ENCODE measurements at places on chromosomes 12 and 14.

GRCh38 chr12:16136219-16136988, 141.1 kb downstream of the SLC15A5 start:
- no peak for DNase-seq

DNA sequence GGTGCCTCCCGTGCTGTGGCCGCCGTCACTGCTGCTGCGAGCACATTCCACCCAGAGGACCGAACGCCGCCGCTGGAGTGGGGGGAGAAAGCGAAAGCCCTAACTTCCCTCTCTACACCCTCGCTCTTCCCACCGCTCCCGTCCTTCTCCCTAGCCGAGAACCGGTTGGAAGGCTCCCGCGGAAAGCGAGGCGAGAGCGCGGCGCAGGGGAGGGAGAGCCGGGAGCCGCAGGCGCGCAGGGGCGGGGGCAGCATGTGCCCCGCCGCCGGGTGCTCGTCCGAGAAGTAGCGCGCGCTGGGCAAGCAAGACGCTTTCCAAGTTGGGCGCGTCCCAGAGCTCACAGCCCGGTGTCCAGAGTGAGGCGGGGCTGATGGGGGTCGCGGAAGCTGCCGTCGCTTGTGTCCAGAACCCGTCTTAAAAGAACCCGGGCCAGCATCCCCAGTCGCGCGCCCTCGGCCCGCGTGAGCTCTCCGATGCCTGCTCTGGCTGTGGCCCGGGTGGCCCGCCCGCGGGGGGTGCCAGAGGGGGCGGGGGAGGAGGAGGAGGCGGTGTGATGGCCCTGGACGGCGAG, at the start of gene TRHDE:
Gene TRHDE (plus strand): TSS at position 280 of the 571 bp plus-strand sequence. CDS start 274 bp downstream, at position 554.
- no peak for DNase-seq

- DNase-seq = peak; percentile 81
Observed at GRCh38 chr12:119412811-119413794, 78.6 kb downstream of the CCDC60 start.

DNA sequence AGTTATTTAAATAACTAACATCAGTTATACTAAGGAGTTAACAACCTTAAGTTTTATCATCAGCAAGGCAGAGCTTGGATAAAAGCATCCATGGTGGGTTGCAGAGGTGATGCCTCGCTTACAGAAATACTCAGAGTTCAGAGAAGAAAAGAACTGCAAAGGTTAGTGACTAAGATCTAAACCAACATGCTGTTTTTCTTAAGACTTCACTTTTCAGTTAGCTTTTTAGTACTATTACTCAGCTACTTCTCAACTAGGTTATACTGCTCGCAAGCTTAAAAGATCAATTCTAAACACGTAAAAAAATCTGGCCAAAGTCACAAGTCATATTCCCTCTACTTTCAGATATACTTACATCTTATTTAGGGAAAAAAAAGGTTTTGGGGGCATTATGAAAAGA, 2.8 kb downstream of the PPP1CC start:
- no peak for DNase-seq

DNA sequence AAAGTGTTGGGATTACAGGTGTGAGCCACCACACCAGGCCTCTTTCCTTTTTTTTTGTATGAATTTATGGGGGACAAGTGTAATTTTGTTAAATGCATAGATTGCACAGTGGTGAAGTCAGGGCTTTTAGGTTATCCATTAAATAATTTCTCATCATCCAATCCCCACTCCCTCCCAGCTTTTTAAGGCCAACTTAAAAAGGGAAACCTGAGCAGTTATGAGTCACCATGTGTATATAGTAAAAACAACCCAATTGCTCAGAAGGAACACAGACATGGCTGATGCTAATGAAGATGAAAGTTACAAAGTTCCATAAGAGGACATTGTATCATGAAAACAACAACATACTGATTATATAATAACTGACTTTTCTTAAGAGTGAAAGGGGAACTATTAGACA, 25.6 kb upstream of the ARID2 start:
- no peak for DNase-seq

GRCh38 chr12:26830783-26831551, 2.0 kb downstream of the ITPR2 start:
- DNase-seq = peak; percentile 22

DNA sequence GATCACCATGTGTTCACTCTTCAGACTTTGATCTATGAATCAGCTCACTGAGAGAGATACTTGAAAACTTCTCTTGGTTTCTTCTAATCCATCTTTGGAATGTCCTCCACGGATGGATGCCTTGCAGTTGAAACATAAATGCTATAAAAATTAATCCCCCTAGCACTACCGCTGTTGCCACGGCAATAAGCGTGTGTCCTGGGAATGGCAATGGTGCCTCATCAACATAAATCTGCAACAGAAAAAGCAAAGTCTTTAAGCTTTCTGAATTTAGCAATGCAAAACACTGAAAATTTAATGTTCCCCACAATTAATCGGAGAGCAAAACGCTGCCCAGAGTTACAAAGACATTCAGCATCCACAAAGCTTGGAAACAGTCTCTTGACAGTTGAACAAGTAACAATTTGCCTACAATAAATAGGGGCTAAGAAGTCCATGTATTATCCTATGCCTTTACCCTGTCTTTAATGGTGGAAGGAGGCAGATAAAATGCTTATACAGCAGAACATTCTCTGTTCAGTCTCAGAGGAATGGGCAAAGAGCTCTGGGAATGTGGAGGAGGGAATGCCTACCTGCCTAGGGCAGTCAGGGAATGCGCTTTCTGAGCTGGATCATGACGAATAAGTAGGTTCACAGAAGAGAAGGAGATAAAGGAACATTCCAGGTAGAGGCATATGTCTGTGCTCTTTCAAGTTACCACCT, 70.9 kb upstream of the PPP4R3A start:
- DNase-seq = no peak

GRCh38 chr14:79721399-79722084, 489.8 kb downstream of the DIO2 start:
- DNase-seq = no peak

DNA sequence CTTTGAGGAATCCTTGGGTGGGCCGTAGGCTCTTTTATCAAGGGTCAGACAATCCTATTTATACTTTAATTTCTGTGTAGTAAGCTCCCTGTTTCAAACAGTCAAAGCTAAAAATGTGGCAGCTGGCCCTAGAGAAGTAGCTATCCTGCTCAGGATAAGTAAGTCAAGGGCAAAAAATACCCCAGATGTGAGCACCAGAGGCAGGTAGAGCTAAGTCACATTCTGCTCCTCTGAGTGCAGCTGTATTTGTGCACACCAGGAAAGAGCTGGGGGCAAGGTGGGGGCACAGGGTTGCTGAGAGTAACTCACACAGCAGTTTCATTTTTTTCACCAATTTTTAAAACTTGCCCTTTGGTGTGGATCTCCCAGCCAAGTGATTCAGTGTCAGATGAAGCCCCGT, 5.3 kb downstream of the ETV6 start:
- DNase-seq = no peak

GRCh38 chr12:31582155-31582554, 8.8 kb downstream of the DENND5B start:
- no peak for DNase-seq

DNA sequence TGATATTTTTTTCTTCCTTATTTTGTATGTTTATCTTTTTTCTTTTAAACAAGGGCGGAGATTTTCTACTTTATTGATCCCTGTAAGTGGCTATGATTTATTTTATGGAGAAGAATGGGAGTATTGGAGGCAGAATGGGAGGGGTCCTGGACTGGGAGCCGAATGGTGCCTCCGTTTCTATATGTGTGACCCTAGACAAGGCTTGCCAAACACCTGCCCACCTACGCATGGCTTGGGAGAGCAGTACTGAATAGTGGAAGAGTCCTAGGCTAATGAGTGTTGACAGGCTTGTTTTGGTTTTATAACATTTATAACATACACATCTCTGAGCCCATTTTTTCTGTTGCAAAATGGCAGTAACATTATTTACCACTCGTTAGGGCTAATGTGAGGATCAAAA, 29.0 kb downstream of the STK38L start:
- DNase-seq = no peak

- DNase-seq = peak; percentile 72
Observed at GRCh38 chr14:23071244-23071920, 14.1 kb upstream of the CDH24 start.

DNA sequence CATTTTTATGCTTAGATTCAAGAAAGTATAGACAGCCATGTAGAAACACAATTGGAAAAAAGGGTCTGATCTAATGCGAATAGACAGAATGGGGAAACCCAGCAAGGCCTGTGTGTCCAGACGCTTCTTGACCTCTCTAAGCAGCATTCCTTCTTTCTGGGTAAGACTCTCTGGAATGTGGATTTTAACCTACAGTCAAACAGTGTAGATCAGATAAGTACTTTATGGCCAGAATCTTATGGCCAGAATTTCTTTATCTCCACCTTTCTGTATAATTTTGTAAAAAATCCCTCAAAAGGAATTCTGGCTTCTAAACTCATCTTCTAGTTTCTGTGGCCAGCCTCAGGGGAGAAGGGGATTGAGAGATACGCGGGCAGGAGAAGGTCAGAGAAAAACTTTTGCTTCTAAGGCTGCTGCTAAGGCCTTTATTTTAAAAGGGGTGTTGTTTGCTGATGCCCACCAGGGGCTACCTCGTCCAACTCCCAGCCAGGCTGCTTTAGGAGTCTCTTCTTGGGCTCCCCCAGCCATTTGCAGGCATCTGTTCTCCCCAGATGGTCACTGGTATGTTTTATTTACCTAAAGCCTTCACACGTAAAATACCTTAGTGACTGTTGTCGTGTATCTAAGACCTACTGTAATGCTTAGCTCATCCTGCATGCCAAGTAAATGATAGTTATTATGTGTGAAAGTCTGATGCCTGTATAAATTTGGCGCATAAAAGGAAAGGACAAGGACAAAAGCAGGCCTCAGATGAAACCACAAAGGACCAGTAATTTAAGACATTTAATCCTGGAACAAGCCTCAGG, 68.4 kb downstream of the ANO6 start:
- DNase-seq = no peak

- no peak for DNase-seq
Observed at GRCh38 chr12:47839214-47839876, 19.6 kb upstream of the HDAC7 start.

DNA sequence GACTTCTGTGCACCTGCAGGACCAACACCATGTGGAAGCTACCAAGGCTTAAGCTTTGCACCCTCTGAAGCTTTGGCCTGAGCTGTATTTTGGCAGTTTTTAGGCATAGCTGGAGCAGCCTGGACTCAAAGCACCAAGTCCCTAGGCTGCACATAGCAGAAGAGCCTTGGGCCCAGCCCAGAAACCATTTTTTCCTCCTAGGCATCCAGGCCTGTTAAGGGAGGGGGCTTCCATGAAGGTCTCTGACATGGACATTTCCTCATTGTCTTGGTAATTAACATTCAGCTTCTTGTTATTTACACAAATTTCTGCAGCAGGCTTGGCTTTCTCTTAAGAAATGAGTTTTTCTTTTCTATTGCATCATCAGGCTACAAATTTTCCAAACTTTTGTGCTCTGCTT, 475.8 kb upstream of the FLRT2 start:
- DNase-seq = no peak

DNA sequence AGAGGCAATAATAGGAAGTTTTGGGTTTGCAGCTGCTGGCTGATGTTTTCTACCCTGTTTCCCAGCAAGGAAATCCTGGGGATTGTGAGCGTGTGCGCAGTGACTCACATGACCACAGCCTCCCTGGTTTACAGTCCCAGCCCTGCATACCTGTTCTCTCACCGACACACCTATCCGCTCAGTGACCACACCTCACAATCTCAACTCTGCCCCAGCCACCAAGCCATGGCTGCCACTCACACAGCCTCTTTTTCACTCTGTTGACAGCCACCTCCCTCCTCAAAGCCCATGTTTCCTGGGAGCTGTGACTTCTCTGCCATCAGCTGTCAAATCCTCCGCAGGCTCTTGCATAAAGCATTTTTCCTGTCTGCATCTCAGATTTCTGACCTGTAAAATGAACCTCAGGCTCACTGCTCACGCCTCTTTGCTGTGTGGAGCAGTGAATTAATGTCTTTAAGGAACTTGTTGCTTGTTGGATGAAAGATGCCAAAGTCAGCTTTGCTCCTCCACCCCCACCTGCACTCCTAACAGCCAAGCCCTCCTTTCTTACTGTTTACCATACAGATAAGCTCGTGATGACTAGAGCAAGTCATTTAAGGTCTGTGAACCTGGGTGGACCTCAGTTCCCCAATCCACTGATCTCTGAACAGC, 43.5 kb downstream of the B4GALNT3 start:
- DNase-seq = no peak

- DNase-seq = no peak
Observed at GRCh38 chr14:50600849-50601248, 40.9 kb downstream of the ATL1 start.

DNA sequence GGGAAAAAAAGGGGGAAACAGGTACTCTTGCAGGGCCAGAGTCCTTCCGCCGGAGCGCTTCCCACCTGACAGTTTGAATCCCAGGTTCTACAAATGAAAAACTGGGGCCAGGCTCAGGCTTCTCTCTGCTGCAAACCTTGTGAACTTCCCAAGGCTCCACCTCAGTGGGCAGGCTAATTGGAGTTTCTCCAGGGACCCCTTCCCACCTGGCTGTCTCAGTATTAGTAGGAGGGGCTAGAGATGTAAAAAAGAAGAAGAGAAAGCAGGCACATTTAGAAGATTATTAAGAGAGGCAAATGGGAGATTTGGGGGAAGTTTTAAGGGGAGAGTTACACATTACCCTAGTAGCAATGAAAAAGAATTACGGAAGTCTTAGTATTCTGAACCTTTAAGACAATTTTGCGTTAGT, 20.0 kb upstream of the CLEC2D start:
- DNase-seq = peak; percentile 78

GRCh38 chr14:65332141-65332871, 80.2 kb upstream of the FUT8 start:
- DNase-seq = peak; percentile 69

DNA sequence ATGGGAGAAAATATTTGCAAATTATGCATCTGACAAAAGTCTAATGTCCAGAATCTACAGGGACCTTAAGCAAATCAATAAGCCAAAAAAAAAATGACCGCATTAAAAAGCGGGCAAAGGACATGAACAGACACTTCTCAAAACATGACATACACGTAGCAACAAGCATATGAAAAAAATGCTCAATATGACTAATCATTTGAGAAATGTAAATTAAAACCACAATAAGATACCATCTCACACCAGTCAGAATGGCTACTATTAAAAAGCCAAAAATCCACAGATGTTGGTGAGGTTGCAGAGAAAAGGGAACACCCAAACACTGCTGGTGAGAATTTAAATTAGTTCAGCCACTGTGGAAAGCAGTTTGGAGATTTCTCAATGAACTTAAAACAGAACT, 16.1 kb downstream of the PAWR start:
- no peak for DNase-seq

DNA sequence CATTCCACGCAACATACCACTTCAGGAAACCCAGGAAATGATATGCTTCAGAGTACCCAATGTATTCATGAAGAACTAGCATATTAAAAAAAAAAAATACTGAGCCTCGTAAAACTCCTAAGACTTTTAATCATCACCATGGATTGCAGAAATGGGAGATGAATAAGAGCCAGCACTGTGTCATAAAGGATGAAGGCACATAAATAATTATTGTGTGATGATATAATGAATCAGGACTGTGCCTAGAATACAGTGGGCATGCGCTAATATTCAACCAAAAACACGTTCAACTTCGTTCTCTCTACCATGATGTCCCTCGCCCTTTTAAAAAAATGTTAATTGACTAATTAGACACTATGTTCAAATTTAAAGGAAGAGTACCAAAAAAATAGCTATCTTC, 68.7 kb downstream of the CIT start:
- DNase-seq = no peak

All from inflammatory macrophage treated with lipopolysaccharide for 1 hour (primary cell).